ENCODE measurements at places on chromosomes 11 and 22.

DNA sequence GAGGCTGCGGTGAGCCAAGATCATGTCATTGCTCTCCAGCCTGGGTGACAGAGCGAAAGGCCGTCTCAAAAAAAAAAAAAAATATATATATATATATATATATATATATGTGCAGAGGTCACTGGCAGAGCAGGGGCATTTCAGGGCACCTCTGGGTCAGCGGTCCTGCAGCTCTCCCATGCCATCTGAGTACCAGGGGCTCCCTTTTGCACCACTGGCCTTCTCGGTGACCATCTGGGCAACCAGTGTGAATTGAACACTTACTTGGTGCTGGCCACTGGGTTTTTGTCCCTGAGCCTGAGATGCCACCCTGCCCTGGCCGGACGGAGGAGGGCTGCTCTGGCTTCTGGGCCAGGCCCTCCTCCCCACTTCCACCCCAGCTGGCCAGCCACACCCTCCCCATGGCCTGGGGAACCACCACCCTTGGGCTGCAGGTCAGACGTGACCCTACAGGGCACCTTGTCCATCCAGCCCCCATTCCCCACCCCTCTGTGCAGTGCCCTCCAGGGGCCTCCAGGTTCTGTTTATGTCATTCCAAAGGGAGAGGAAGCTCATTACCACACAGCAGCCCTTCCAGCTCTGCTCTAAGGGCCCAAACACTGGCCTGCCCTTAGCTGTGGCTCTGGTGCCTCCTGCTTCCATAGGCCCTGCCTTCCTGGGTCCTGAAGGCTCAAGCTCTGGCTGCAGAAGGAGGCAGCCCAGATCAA is 10.3 kb downstream of the MAPK8IP1 start:
- no peak for DNase-seq

- DNase-seq: no peak
Observed at GRCh38 chr11:71335371-71335770, 83.0 kb upstream of the SHANK2 start.

DNA sequence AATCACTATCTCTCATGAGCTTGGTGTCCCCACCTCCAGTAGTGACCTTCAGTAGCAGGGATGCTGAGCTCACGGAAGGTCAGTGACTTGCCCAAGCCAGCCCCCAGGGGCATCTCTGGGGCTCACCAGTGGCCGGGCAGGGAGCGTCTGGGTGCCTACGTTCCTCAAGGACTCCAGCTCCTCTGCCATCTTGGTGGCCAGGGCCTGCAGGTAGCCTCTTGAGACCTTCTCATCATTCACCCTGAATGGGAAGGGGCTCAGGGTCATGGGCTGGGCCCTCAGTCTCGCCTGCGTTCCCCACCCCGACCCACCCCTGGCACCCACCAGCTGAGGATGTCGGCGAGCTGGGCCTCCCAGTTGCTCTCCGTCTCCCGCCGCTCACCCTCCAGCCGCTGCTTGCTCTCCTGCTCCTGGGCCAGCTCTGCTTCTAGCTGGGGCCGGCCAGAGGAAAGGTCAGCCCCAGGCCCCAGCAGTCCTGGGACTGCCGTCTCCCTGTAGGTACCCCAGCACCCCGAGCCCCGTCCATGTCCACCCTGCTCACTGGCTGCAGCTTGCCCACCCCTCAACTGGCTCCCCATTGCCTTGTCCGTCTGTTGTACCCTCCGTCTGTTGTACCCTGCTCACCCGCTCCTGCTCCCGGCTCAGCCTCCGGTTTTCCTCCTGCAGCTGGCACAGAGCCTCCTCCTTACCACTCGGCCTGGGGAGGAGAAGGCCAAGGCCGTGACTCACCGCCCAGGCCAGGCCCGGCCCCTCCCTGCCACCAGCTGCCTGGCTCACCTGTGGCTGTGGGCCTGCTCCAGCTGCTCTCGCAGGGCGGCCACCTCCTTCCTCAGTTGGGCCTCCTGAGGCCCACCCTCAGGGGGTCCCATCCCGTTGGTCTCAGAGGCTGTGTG is 9.5 kb downstream of the CDC42BPG start:
- DNase-seq: no peak

GRCh38 chr11:30586251-30587144 is at the start of gene MPPED2:
Gene MPPED2 (minus strand): TSS chr11:30586353. CDS start chr11:30580373, 5,980 bp downstream.
- no peak for DNase-seq

GRCh38 chr22:50261615-50262459 is at the start of gene MAPK12:
Gene MAPK12 (minus strand): TSS chr22:50261683. CDS start chr22:50261509, 174 bp downstream.
- no peak for DNase-seq

DNA sequence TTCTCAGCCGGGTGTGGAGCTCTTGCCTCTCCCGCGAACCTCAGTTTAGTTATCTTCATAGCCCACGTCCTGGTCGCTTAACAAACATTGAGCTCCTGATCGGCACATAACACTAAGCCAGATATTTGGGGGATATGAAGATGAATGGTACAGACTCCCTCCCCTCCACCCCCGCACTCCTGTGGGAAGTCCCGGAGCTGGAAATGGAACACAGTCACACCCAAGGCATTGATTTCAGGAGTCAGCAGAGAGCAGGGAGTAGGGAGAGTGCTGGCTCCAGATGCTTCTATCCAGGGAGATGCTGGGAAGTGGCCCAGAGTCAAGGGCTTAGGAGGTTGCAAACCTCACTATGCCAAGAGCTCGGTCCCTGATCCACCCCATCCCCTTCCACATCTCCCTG is 26.1 kb upstream of the CABP7 start:
- DNase-seq: no peak

GRCh38 chr11:118415739-118416068 is 14.3 kb downstream of the ATP5MG start:
- no peak for DNase-seq

- no peak for DNase-seq
Observed at GRCh38 chr11:43852057-43852636, 28.5 kb upstream of the ALKBH3 start.

DNA sequence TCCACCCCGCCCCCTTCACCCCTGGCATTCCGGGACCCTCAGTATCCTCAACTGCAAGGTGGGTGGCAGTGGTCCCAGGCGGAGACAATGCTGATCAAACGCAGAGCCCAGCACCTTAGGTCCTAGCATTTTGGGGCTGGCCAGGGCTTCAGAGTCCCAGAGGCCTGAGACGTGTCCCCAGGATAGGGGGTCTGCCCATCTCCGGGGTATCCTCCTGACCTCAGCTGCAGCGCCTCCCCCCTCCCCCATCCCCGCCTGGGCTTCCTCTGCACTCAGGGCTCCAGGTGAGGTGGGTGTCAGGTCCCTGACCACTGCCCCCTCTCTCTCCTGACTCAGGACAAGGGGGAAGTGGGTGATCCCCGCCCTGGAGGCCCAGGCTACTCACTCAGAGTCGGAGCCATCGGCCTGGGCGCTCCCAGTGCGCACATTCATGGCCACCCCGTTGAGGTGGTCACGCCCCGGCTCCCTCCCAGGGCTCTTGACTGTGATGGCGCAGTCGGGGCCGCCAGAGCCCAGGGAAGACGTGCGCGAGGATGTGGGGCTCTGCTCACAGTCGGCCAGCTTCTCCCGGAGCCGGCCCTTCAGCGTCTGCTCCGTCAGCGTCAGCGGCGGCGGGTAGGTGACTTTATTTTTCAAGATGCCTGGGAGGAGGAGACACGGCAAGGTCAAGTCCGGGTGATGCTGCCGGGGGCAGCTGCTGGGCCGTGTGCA is 28.3 kb downstream of the TRMU start:
- no peak for DNase-seq

DNA sequence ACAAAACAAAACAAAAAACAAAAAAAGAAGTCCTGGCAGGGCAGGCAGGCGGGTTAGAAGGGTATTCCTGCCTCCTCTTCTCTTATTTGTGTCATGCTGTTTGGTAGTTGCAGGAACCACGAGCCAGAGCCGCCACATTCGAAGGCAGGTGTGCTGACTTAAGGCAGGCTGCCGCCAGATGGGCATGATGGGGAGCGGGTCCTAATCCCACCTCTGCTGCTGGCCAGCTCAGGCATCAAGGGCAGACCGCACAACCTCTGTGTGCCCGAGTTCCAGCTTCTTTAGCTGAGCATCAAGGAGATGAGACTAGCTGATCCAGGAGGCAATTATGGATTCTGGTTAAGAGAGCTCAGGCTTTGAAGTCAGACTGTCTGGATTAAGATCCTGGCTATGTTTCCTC is 12.1 kb downstream of the OAF start:
- no peak for DNase-seq

DNA sequence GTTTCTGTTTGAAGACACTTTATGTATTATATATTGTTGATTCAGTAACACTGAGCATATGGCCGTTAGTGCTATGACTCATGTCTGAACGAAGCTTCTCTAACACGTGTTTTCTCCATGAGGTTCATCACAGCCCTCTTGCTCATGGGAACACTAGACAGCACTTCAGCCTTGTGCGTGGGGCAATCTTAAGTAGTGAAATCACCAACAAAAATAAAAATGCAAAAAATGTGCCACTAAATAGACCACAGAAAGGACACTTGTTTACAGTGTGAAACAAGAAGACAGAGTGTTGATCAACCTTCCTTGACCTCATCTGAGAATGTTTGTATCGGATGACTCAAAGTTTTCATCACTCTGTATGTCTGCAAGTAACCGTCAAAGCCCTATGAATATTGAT is 94.5 kb downstream of the FDX1 start:
- DNase-seq: no peak

- DNase-seq: no peak
Observed at GRCh38 chr11:121032546-121032945, 8.6 kb downstream of the TBCEL start.

DNA sequence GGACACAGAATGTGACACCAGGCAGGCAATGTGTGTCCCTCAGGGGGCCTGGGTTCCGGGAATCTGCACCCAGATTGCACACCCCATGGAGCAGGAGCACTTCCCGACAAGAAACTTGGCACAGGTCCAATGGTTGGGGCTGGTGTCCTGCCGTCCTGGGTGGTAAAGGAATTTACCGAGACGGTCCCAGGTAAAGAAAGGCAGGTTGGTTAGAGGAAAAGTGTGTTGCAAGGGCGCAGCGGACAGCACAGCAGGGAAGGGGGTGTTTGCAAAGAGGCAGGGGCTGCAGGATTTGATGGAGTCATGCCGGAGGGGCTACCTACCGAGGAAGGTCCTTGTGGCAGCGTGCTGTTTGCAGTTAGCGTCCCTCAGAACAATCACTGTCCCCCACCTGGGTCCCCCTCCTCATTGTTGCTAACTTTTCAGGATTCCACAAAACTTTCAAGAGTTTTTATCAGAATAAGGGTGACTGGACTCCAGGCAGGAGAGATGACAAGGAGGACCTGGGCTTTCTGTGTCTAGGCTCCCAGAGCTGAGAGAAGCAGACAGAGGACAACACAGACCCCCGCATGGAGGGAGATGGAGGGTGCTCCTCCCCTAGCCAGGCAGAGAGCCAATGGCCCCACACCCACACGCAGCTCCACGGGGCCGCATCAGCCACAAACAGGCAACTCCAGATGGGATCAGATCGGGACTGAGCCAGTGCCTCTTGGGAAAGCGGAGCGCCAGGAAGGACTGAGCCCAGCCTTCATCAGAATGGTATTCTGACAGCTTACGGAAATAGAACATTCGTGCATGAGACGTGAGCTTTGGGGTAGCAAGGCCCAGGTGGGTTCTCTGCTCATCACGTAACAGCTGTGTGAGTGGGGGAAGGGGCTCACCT is 1423.9 kb downstream of the BRD1 start:
- DNase-seq: no peak

- DNase-seq: no peak
Observed at GRCh38 chr11:35721651-35722282, 59.2 kb downstream of the TRIM44 start.

DNA sequence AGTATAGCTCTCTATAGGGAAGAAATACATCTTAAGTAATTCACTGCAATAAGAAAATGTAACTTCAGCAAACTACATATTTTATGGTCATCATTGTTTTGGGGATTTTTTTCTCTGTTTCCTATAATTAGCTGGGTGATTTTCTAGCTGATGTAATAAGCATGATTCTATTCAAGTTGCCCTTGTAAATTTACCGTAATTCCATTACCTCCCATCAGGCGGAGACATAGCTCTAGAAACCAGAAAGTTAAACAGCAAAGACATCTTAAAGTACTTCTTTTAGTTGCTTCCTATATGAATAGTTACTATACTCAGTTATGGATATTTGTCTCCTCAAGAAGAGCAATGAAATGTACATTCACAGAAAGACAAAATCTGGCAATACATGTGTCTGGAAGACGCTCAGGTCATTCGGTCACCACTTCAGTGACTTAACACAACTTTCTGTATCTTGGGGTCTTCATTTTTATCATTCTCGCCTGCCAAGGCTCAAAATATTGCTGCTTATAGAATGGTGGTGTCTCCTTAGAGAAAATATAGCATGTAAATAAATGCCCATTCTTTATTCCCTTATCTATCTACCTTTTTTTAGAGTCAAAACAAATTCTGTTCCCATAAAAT is 239.9 kb upstream of the ZC3H12C start:
- no peak for DNase-seq

DNA sequence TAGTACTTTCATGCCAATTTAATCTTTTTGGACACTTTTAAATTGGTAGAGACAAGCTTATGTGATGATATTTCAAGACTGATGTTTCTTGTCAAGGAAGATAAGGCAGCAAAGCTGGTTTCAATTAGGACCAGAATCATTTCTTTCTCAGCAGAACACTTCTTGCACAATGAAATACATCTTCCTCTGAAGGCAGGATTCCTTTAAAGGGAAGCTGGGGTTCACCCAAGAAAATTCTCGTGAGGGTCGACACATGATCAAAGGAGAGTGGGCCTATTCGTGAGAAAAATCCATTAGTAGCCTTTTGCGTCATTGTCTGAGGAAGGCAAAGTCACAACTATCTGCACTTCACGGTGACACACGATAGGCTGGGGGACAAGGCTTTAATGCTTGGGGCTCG is 17.6 kb downstream of the TTC12 start:
- DNase-seq: no peak

- DNase-seq: no peak
Observed at GRCh38 chr11:123228496-123229163, 33.6 kb upstream of the CLMP start.

Data from stimulated activated CD4-positive, alpha-beta T cell treated with anti-CD3 and anti-CD28 coated beads, Interleukin-15, amount 100 ng/mL, for 1 hour (primary cell).